Cerebellar cortex (tissue), 1 donor: ENCODE measurements at places on chromosomes 12 and 14.

- DNase-seq = no peak
Observed at GRCh38 chr14:106670011-106670410, 1143.6 kb downstream of the TMEM121 start.

DNA sequence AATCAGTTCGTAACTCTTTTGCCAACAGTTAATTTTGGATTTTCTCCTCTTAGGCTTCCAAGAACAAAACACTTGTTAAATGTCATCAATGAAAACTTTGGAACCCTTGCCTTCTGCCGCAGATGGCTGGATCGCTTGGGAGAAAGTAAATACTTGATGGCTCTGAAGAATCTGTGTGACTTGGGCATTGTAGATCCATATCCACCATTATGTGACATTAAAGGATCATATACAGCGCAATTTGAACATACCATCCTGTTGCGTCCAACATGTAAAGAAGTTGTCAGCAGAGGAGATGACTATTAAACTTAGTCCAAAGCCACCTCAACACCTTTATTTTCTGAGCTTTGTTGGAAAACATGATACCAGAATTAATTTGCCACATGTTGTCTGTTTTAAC is 37.7 kb downstream of the USP44 start:
- DNase-seq = no peak

DNA sequence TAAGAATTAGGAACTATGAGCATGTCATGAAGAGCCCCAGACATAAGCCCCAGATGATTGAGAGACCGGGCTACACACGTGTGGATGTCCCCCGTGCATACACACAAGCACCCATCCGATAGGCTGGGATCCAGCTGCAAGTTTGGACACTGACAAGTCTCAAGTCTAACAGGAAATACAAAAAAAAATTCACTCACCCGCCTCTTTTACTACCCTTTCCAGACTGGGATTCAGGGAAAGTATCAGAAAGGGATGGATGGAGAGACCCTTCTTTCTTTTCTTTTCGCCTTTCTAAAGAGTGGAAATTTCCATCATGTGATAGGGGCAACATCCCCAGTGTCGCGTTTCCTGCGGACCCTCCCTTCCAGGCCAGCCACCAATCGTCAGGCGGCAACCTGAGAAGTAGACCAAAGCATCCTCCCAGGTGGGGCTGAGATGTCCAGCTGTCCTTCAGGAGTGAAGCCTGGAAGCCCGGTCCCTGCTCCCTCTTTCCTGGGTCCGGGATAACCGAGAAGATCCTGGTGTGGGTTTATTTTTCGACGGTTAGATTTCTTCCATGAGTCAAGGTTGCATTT is 6.4 kb upstream of the SLC38A4 start:
- no peak for DNase-seq

- DNase-seq = no peak
Observed at GRCh38 chr14:73323896-73324399, 86.6 kb downstream of the PAPLN start.

DNA sequence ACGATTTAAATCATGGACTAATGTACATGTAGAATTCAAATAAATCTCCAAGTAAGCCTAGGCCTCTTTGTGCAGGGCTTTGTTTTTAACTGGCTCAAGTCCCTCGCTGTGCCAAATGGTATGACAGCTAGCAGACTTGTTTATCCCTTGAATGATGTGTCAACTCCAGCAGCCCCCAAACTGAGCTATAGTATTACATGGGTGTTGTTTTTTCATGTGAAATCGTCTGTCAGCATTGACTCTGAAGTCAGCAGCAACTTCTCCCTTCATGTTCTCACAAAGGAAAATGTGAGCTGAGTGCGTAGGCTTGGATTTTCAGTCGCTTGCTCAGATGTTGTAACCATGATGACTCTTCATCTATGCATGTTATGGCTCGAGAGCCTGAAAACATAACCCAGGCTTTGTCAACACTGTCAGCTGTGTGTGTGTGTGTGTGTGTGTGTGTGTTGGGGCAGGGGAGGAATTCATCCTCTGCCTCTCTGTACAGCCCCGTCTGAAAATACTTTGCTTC is 73.3 kb downstream of the PTHLH start:
- no peak for DNase-seq

- no peak for DNase-seq
Observed at GRCh38 chr12:75853626-75854025, 177.9 kb downstream of the PHLDA1 start.

DNA sequence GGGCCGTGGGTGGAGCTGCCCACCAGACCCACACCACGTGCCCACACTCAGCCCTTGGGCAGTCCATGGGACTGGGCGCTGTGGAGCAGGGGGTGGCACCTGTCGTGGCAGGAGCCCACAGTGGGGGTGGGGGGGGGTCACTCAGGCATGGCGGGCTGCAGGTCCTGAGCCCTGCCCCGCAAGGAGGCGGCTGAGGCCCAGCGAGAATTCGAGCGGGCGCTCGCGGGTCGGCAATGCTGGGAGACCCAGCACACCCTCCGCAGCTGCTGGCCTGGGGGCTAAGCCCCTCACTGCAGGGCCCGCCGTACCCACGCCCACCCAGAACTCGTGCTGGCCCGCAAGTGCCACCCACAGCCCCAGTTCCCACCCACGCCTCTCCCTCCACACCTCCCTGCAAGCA is 132.6 kb upstream of the GARIN2 start:
- DNase-seq = no peak

DNA sequence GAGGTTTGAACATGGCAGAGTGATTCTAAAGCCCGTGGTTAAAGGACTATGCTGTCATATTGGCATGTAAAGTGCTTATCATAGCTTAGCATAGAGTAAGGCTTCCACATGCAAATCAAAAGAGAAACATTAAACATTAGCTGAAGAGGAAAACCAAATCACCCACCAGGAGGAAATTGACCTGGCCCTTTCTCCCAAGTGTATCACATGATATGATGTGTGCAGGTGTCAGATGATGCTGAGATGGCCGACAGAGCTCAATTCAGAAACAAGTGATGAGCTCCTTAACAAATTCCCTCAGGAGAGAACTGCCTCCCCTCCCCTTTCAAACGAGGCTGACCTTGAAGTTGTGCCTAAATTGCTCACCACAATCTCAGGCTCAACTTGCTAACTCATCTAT is 217.1 kb upstream of the BTG1 start:
- no peak for DNase-seq

- peak; percentile 66 for DNase-seq
Observed at GRCh38 chr12:116276652-116277466, 634 bp downstream of the MED13L start.

DNA sequence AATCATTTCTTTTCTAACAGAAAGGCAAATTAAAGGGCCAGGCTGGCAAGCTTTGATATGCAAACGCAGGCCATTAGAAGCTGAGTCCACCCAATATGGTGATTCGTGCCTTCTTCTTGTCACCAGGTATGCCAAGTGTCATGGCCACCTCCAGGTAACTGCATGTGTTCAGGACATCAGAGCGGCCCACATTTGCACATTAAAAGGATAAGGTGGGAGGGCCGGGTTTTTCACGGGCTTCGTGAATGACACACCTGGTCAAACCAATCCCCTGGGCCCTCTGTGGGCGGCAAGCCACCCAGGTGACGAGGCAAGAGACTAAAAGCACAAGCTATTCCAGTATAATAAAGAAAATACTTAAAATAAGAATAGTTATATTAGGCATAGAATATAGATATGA is 75.9 kb upstream of the TSPAN11 start:
- no peak for DNase-seq

DNA sequence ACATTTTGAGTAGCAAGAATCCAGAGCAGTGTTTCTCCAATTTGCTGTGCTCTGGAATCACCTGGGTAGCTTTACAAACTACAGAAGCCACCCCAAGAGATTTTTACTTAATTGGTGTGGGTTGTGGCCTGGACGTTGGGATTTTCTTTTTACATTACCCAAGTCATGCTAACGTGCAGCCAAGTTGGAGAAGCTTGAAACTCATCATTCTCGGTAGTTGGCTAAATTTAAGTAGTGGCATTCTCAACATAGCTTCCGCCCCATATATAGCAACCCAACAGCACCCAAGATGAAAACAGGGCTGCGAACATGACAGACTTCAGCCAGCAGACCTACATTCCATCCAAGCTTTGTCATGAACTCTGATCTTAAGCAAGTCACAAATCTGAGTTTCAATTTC is 25.0 kb downstream of the DAD1 start:
- DNase-seq = peak; percentile 26

DNA sequence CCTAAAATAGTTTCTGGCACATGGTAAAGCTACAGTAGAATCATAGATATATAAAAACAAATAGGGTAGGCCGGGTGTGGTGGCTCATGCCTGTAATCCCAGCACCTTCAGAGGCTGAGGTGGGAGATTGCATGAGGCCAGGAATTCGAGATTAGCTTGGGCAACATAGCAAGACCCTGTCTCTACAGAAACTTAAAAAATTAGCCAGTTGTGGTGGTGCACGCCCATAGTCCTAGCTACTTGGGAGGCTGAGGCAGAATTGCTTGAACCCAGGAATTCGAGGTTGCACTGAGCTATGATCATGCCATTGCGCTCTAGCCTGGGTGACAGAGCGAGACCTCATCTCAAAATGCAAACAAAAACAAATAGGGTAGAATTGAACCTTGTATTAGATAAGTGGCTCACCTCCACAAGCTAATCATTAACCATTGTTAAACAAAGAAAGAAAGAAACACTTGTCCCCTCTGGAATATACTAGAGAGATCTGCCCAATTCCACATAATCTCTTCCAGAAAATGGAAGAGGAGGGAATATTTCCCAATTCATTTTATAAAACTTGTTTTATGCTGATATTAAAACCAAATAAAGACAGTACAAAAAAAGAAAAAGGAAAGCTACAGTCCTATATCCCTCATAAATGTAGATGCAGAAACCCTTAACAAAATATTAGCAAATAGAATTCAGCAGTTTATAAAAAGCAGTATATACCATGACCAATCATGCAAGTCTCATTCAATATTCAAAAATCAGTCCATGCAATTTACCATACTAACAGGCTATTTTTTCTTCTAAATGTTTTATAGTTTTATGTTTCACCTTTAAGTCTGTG is 22.7 kb upstream of the DHRS2 start:
- DNase-seq = no peak

GRCh38 chr12:107296681-107297089 is 203.3 kb upstream of the CRY1 start:
- DNase-seq = no peak

DNA sequence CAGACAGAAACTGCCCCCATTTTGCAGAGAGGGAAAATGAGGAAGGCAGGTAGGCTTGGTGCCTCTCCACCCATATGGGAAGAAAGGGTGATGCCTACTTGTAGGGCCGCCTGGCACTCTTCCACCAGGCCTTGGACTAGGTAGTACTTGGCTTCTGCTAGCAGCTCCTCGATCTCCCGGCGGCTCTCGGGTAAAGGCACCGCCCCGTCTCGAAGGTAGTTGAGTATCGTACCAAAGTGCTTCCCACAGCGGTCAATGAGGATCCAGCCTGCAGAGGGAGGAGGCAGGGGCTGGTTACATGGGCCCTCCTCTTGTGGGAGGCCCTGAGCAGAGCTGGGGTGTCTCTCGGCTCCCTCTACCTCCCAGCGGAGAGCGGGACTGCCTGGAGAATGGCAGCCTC is 16.6 kb downstream of the KCTD10 start:
- no peak for DNase-seq

GRCh38 chr12:58950739-58951100 is 30.4 kb upstream of the LRIG3 start:
- DNase-seq = no peak

- no peak for DNase-seq
Observed at GRCh38 chr12:67669934-67670631, 21.5 kb downstream of the DYRK2 start.

DNA sequence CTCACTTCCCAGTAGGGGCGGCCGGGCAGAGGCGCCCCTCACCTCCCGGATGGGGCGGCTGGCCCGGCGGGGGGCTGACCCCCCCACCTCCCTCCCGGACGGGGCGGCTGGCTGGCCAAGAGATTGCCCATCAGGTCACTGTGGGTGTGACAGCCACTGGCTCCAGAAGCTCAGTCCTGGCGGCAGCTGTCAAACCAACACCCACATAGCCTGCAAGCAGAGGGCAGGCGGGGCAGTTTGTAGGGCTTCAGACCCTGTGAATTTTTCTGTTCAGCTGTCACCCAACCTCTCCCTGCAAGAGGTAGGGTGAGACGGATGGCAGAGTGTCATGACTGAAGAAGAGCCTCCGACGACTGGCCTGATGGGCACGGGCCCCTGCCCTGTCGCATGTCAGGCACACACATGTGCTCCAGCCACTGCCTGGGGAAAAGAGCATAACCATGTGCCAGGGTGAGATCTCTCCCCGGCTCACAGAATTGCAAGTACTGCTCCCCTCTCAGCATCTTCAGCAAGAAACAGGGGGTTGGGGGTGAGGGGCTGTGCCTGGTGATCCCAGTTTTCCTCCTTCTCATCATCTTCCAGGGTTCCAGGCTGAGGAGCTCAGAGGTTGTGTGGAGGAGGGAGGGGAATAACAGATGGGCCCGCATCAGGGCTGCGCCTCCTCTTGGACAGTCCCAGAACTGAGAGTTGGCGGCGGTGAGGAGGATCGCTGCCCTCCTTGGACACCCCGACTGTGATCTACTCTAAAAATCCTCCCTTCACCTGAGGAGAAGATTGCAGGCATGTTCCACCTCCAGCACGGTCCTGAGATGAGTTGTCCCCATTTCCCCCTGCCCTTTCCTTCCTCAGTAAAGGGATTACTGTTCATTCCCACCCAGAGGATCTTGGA is 11.2 kb upstream of the PRPH start:
- no peak for DNase-seq

DNA sequence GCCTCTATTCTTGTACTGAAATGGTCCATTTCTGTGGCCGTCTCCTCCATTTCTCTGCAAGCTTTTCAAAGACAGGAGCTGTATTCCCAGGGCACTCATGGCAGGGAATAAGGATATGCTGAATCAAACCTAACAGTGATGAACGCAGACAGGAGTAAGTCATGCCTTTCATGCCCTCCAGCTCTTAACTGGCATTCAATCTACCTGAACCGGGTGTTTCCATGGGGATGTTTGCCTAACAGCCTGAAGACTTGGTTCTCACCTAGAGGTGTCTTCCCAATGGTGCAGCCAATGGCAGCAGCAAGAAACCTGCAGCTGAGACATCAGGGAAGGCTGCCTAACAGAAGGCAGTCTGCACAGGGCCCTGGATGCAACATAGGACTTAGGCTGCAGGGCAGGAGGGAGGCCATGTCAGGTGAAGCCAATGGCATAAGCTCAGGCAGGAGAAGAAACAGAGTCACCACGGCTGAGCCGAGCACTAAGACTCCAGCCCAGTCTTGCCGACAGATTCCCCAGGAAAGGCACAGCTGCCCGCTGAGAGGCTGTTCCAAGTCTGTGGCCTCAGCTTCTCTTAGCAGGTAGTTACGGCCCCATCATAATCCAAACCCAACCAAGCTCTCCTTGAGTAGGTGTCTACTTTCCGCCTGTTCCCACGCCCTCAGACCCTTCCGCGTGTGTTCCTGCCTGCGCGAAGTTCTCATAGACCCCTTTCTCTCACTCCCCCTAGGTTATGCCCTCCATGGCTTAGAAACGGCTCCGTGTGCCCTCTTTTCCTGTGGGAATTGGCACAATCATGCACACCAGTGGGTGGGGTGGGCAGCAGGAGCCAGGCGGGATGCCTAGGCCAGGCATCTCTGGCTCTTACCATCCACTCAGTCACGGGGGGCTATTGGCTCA is 44.1 kb downstream of the VWF start:
- DNase-seq = no peak

- DNase-seq = no peak
Observed at GRCh38 chr12:123614110-123614509, 12.2 kb downstream of the DDX55 start.
